ENCODE measurements at places on chromosomes 2 and 18.

DNA sequence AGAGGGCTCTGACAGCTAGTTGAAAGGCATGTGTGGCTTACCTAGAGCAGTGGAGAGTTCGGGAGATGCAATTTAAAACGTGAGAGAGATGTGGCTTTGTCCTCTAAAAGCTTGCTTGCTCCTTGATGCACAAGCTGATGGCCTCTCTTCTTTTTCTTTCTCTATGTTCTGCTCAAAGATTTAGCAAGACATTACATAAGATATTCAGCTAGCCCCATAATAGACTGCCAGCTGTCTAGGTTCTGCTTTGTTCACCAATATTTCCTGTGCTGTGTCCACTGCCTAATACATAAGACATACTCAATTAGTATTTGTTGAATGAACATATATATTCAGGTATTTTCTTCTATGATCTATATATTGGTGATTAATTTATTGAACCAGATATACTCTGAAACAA is 31.1 kb downstream of the SPATS2L start:
- no peak for DNase-seq

- no peak for DNase-seq
Observed at GRCh38 chr2:141517852-141518421, 612.9 kb downstream of the LRP1B start.

DNA sequence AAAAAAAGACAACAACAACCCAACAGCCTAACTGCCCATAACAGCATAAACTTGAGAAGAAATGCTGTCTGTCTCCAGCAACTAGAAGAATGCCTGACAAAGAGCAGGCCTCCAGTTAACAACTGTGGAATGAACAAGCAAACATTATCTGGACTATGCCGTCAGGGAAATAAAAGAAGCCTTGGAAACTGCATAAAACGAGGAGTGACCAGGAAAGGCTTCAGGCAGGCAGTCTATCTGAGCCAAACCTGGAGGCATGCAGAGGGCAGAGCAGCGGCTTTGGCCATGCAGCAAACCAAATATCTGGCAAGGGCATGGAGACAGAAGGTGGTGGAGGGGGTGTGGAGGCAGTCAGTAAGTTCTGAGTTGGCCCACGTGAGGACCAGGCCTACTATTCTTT is 11.1 kb downstream of the HES6 start:
- no peak for DNase-seq

DNA sequence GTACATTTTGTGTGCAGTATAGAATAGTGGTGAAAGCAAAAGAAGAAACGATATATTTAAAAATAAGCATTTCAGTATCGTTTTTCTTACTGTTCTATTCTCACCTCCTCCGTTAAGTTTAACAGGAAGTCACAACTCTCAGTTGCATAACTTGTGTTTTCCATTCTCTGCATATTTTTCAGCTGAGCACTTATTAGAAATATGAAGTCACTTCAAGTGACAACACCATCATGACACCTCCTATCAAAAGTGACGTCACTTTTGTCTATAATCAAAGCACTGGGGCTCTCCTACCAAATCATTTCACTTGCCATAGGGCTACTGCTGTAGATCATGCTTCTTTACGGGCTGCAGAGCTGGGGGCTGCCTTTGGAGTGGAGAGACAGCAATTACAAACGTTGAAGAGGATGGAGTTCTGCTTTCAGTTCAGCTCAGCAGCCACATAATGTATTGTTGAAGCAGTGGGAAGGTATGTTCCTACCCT is 36.3 kb downstream of the STAT4 start:
- DNase-seq: no peak

GRCh38 chr2:241933179-241933911 is 63.8 kb downstream of the RTP5 start:
- peak; percentile 18 for DNase-seq

DNA sequence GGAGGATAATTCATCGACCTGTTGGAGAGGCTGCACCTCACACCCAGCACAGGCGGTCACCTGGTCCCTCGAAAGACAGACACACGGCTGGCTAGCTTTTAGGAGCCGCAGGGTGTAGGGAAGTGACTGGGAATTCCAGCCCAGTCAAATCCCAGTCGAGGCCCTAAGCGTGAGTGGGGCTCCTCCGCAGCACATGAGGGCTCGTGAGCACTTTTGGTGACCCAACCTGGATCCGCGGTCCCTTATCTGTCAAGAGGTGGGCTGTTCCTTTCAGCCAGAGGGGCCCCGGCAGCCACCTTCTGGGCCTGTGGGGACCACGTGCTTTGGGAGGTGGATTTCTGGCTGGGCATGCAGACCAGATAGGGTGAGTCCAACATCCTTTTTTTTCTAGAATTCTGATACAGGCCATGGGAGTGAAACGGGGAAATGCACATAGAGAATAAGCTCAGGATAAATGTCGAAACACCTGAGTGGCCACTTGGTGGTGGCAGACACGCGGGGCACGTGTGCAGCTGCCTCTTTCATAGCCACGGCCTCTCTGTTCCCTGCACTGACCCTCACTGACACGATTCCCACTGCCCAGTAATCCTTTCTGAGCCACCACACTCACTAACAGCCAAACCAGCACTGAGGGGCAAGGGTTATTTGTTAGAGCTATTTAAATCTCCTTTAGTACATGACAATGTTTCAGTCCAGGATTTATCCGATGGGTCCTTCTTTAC is 148.4 kb upstream of the PXDN start:
- DNase-seq: no peak

- DNase-seq: no peak
Observed at GRCh38 chr2:142803158-142803557, 74.3 kb upstream of the KYNU start.

GRCh38 chr18:67109535-67109934 is 407.0 kb downstream of the DSEL start:
- no peak for DNase-seq

DNA sequence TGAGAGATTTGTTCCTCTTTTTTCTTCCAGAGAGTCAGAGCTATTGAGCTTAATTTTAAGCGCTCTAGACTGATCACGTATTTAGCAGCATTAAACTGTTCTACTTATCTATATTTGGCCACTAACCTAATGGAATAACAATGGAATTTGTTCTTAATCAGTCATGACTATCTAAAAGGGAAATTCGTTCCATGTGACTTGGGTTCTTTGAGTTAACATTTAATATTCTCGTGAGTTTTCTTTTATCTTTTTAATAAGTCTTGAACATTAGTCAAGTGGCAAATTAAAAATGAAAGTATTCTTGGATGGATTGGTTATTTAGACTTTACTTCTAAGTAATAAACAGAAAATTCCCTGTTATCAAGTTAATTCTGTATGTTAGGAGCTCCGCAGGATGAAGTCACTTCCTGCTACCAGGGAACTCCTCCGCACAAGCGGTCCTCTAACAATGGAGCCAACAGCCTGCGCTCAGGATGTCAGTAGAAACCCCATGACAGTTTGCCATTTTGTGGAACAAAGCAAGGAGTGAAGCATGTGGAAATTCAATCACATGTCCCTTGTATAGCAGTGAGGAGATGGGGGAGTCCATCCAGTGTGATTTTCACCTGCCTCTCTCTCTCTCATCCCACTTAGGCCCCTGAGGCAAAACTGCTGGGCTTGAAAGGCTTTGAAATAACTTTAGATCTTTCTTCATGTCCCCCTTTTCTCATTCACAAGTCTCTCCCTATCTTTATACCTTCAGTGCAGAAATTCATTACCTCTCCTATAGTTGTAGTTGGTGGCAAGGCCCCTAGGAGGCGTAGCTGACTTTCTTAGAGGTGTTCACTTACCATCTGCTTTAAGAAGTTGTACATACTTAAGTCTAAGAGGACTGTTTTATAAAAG is 138.1 kb downstream of the WDR7 start:
- peak; percentile 47 for DNase-seq

GRCh38 chr2:224952936-224953657 is 89.2 kb downstream of the DOCK10 start:
- DNase-seq: no peak

- DNase-seq: no peak
Observed at GRCh38 chr18:50401888-50402287, 27.0 kb downstream of the SKA1 start.

DNA sequence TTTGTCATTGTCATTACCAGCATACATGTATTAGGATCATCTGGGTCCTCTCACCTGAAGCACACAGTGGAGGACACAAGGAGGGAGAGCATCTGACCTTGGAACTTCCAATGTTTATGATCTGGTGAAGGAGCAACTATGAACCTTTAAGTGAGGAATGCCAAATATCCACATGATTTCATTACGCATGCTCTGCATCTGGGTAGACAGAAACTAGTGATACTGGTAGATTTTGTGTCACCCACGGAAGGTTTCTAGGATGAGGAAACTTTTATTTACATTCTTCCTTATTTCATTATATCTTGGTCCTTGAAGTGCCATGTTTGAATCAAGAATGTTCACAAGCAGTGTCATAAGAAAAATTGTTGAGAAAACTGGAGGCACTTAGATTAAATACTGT is 32.1 kb downstream of the SPC25 start:
- no peak for DNase-seq

DNA sequence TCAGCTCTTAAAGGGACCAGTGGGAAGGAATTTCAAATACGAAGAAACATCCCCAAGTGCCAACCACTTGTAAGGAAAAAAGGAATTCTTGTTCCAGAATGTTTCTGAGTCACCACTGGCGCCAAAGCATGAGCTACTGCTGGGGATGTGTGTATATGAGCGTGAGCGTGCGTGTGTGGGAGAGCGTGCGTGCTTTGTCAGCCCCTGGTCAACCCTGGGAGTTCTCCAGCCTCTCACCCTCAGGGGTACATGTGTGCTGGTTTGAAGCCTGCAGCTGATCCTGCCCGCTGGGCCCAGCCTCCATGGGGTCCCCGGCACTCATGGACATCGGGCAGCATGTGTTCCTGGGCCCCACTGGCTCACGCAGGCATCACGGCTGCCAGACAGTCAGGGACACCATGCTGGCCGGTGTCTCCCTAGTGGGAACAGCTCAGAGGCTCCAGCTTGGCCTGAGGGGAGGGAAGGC is 17.1 kb downstream of the HS6ST1 start:
- no peak for DNase-seq

DNA sequence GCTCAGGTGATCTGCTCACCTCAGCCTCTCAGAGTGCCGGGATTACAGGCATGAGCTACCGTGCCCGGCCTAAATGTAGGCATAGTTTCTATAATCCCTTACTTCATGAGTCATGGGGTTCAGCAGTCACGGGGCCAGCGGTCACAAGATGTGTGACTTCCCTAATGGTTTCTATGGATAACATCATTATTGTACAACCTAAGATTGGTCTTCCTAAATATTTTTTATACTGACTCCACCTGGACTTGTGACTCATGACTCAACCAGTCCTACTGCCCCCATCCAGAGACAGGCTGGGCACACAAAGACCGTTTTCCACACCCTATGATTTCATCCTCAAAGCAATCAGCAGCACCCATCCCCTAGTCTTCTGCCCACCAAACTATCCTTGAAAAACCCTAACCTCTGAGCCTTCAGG is 15.9 kb downstream of the FAM210A start:
- DNase-seq: no peak

- no peak for DNase-seq
Observed at GRCh38 chr18:48333563-48333962, 75.6 kb downstream of the ZBTB7C start.

- DNase-seq: no peak
Observed at GRCh38 chr2:212548455-212548819, 9.8 kb upstream of the ERBB4 start.

DNA sequence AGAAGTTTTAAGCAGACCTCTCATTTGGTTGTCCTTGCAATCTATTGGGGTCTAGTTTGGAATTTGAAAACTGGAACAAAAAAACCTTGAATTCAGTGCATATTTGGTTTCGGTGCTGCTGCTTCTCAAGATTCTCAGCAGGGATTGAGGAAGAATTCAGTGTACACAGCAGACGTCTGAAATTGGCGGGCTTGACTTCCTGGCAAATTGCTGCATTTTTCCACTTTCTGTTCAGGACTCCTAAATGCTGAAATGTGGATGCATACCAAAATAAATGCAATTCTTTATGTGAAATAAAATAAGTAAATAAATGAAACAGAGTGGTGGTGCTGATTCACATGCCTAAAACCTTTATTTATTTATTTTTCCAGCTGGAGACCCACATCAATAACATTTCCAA is 332.4 kb upstream of the KYNU start:
- no peak for DNase-seq
